ENCODE measurements at places on chromosomes 2 and 18. TPM values are rescaled to one million over a fixed set of nuclear protein-coding genes. Genes with fewer than 3 reads are reported as not detected.

GPR55 gene
- 0.02 TPM for polyA plus RNA-seq

HOXD13 gene
- polyA plus RNA-seq: not detected

MEP1B gene
- polyA plus RNA-seq: not detected

MOGAT1 gene
- not detected for polyA plus RNA-seq

CXCR1 gene
- polyA plus RNA-seq: 0.08 TPM

GALNT3 gene
- polyA plus RNA-seq: 21.5 TPM

RUFY4 gene
- polyA plus RNA-seq: not detected

TOGARAM2 gene
- polyA plus RNA-seq: 9.1 TPM

SLC11A1 gene
- 6.4 TPM for polyA plus RNA-seq

TLK1 gene
- 11.5 TPM for polyA plus RNA-seq

ACKR3 gene
- 12.6 TPM for polyA plus RNA-seq

PPP1CB gene
- 50.3 TPM for polyA plus RNA-seq

CAVIN2 gene
- polyA plus RNA-seq: 4.2 TPM

IFIH1 gene
- 6.2 TPM for polyA plus RNA-seq

PPP1R1C gene
- 1.9 TPM for polyA plus RNA-seq

RFTN2 gene
- polyA plus RNA-seq: 0.77 TPM

TACR1 gene
- polyA plus RNA-seq: 0.07 TPM

RGPD3 gene
- polyA plus RNA-seq: 0.16 TPM

LRP1B gene
- polyA plus RNA-seq: 0.40 TPM

RABL2A gene
- polyA plus RNA-seq: 17.7 TPM

ACMSD gene
- 0.61 TPM for polyA plus RNA-seq

ALPI gene
- polyA plus RNA-seq: not detected

MDH1B gene
- polyA plus RNA-seq: 0.95 TPM

LAMA3 gene
- polyA plus RNA-seq: 2.2 TPM

KLHL41 gene
- polyA plus RNA-seq: 0.87 TPM

SMYD1 gene
- not detected for polyA plus RNA-seq

TSN gene
- polyA plus RNA-seq: 22.5 TPM

SPP2 gene
- polyA plus RNA-seq: not detected

PDE6D gene
- polyA plus RNA-seq: 14.0 TPM

NEUROD1 gene
- polyA plus RNA-seq: 8.7 TPM

GPR39 gene
- polyA plus RNA-seq: 2.3 TPM

KATNAL2 gene
- polyA plus RNA-seq: 1.9 TPM

GIGYF2 gene
- polyA plus RNA-seq: 19.5 TPM

NETO1 gene
- 0.26 TPM for polyA plus RNA-seq

DES gene
- 101 TPM for polyA plus RNA-seq

OR6B2 gene
- not detected for polyA plus RNA-seq

CHRND gene
- not detected for polyA plus RNA-seq

BOLL gene
- not detected for polyA plus RNA-seq

Measured in pancreas (tissue), 10 donors.